Aorta (tissue), 5 donors: ENCODE measurements at places on chromosomes 6 and 20. TPM values are rescaled to one million over a fixed set of nuclear protein-coding genes. Genes with fewer than 3 reads are reported as not detected.

Gene ULBP2
- total RNA-seq: 0.66 TPM

Gene SLC22A7
- not detected for total RNA-seq

Gene FAM217A
- total RNA-seq: not detected

- DNase-seq: no peak
- no peak overlapping the region for H3K27ac ChIP-seq
- H3K27me3 ChIP-seq: no peaks in the 10 kb centered on the region
- no peaks in the 10 kb centered on the region for H3K4me1 ChIP-seq
- no peak overlapping the region for H3K4me3 ChIP-seq
Observed at GRCh38 chr6:139062932-139063646, 34.5 kb downstream of the ABRACL start.

GRCh38 chr20:1010659-1011058, 8.5 kb upstream of the RSPO4 start:
- DNase-seq: no peak
- H3K27ac ChIP-seq: no peak overlapping the region
- no peaks in the 10 kb centered on the region for H3K36me3 ChIP-seq
- H3K4me3 ChIP-seq: no peak overlapping the region

GRCh38 chr6:5752391-5752680, 254.4 kb downstream of the NRN1 start:
- H3K4me1 ChIP-seq: no peaks in the 10 kb centered on the region
- H3K4me3 ChIP-seq: no peak overlapping the region
- no peaks in the 10 kb centered on the region for H3K36me3 ChIP-seq
- no peak overlapping the region for H3K27ac ChIP-seq
- H3K27me3 ChIP-seq: no peaks in the 10 kb centered on the region

DNA sequence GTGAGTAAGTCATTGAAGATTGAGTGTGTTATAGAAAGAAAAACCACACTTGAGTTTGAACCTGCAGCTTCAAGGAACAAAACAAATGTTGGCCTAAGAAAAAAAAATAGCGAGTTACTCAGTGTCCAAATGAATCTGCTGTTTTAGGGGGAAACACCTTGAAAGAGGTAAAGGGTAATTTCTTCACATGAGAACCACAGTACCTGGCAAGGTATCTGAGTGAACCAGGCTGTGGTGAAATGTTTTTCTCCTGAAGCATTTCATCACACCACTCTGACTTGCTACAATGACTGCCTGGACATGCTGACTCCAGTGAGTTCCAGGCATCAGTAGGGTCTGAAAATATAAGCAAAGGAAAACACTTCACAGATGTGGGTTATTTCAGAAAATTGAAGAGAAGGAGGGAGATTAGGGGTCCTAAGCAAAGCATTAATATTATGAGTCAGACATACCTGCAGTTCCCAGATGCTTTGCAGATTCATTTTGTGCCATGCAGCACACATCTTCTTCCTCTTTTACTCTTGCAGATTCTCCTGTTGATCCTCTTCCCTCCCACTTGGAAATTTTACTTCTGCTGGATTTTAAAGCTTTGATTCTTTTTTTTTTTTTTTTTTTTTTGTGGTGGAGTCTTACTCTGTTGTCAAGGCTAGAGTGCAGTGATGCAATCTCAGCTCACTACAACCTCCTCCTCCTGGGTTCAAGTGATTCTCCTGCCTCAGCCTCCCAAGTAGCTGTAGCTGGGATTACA, 206.2 kb upstream of the SGK1 start:
- no peak overlapping the region for H3K27ac ChIP-seq
- DNase-seq: no peak
- no peak overlapping the region for H3K4me3 ChIP-seq
- H3K27me3 ChIP-seq: no peaks in the 10 kb centered on the region
- no peaks in the 10 kb centered on the region for H3K36me3 ChIP-seq
